Skin of body (tissue), 3 donors: ENCODE measurements at places on chromosomes 3 and 15.

GRCh38 chr3:1214933-1215332 lies 122.1 kb downstream of the CNTN6 start:
- no peak for DNase-seq

DNA sequence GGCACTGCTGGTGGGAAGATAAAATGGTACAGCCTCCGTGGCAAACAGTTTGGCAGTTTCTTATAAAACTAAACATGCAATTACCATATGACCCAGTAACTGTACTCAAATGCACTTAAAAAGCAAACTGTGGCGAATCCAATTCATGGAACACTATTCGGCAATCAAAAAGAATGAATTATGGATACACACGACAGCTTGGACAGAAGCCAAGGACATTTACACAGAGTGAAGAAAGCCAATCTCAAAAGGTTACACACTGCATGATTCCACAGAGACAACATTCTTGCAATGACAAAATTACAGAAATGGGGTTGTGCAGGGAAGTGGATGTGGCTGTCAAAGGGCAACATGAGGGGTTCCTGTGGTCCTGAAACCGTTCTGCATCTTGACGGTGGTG lies 122.1 kb upstream of the IQSEC1 start:
- DNase-seq: no peak

- DNase-seq: no peak
Observed at GRCh38 chr3:30273304-30274072, 332.9 kb upstream of the TGFBR2 start.

GRCh38 chr3:172536505-172536904 lies 13.3 kb upstream of the TNFSF10 start:
- no peak for DNase-seq
